ENCODE measurements at places on chromosomes 5 and 9. TPM values are rescaled to one million over a fixed set of nuclear protein-coding genes. Genes with fewer than 3 reads are reported as not detected.

DNA sequence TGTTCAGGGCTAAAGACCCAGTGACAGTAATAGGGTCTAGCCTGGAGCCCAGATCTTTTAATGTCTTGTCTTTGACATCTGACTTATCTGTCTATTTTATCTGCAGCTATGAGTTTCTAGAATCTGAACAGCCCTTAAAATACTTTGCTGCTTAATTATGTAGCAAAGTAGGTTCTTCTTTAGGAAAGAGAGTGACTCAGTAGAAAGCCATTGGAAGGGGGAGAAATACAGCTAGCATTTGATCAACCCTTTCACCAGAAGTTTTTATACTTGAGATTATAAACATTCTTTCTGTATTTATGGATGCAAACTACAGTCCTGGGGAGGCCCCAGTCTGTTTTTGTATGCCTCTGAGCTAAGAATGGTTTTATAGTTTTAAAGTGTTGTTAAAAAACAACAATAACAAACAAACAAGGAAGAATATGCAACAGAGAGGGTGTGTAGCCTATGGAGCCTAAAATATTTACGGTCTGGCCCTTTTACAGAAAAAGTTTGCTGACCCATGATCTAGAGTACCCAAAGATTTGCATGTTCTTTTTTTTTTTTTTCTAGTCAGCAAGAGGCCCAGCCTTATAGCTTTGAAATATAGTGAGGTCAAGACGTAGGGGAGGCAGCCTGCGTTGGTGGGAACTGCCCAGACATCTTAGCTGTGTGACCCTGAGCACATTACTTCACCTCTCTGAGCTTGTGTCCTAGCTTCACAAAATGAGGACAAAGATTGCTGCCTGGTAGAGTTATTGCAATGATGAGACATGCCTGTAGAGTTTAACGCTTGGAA is 9.7 kb downstream of the GSN start:
- no peak for DNase-seq

DNA sequence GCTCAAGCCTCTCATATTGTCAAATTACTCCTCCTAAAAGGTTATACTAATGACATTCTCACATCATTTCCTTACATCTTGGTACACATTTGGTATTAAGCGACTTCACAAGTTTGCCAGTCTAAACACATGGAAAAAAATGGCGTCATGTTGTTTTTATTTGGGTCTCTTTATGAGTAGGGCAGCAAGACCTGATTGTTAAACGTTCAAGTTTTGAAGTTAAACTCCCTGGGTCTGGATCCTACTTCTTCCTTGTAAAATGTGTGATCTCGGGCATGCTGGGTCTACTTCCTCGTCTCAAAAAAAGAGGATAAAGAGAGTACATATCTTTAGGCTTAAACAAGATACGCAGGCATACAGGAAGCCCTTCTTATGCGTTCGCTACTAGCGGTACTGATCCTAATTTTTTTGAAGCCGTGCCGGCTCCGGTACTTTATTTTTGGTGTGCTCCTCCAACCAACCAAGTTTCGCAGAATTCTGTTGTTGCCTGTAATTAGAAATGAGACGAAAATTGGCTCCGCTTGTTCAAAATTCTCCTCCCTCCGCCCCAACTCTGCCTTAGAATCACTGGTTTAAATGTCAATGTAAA is 596 bp upstream of the CDC37L1 start:
- DNase-seq: no peak

DNA sequence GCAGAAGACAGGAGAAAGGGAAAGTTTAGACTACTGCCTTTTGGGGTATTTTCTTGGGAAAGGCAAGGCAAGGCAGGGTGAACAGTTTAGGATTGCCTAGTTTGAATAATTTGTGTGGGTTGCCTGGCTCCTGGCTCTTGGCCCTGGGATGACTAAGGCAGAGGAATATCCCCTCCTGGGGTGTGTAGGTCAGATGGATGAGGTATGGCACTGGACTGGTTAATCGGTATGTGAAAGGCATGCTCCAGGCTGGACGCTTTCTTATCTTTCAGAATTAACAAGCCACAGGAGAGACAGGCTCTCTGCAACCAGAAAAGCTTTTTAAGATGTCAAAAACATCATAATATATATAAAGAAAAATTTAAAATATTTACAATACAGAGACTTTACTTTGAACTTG is 58.6 kb downstream of the STARD4 start:
- no peak for DNase-seq

- no peak for DNase-seq
Observed at GRCh38 chr5:13945271-13945670, 783 bp upstream of the DNAH5 start.

DNA sequence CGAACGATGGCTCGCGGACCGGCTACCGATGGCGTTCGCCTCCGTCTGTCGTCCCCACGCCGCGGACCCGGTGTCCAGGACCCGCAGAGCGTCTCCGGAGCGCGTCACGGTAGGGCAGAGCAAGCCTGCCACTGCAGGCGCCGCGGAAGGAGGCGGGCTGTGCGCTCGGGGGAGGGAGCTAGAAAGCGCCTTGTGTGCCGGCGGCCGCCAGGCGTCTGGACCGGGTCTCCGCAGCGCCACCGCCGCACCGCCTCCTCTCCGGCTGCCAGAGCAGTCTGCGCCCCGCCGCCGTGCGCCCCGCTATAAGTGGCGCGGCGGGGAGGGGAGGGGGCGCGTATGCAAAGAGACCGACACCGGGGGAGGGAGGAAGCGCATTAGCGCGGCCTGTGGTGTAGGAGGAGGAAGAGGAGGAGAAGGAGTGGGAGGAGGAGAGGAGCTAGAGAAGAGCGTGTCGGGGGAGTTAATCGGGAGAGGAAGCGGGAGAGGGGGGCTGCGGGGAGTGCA is at the start of gene ENC1:
ENC1 (minus strand) TSS at position 279 of the 504 bp plus-strand sequence. CDS start 4,243 bp downstream, outside the sequence.
- peak; percentile 90 for DNase-seq

DNA sequence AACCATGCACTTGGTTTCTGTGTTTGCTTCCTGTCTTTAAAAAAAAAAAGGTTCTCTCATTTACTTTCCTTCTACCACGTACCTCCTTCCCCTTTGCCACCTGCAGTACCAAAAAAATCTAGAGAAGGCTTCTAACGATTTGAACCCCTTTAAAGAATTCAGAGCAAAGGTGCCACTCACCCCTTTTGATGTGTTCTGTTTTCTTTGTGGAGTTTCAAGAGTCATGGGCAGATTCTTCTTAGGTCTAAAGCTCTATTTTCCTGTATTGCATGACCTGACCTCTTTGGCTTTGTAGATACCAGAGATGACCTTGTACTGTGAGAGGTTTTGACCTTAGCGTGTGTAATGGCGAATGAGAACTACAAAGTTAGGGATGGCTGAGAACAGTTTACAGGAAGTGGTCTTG is 29.0 kb downstream of the TXNDC8 start:
- no peak for DNase-seq

GRCh38 chr9:33467526-33467925 is 6.2 kb downstream of the NOL6 start:
- DNase-seq: no peak

DNA sequence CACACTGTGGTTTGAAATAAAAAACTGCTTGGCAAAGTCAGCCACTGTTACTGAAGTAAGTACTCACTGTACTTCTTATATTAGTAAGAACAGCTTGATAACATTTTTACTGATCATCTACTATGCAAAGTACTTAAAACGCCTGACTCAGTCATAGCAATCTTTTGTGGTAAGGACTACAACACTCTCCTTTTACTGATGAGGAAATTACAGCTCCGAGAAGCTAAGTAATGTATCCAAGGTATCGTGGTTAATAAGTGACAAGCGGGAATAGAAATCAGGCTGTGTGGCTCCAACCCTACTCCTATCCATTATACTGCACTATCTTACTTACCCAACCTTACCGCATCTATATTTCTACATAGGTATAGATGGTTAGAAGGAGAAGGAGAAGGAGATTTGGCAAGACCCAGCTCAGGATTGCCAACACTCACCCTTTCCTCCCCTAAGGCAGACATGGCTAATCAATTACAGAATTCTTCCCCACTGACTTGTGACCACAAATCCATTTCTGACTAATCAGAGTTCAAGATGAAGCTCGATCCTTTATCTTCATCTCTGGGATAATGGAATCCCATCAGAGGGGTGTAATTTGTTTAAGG is 281.4 kb downstream of the SPOCK1 start:
- no peak for DNase-seq

DNA sequence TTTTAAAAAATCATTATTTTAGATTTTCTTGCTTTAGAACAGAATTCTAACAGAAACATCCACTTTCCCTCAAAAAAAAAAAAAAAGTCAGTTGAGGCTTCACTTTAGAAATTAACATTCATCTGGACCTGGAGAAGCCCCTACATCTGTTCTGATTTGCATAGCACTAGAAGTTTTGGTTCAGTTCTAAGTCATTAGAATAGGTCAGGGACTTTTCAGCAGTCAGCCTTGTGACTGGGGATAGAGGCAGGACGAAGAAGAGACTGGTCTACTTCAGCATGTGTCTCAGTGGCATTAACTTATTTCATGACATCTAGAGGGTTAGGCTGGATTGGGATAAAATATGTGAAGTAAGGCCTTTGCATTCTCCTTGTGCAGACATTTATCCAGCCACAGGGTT is 215.8 kb upstream of the DAB2 start:
- no peak for DNase-seq

DNA sequence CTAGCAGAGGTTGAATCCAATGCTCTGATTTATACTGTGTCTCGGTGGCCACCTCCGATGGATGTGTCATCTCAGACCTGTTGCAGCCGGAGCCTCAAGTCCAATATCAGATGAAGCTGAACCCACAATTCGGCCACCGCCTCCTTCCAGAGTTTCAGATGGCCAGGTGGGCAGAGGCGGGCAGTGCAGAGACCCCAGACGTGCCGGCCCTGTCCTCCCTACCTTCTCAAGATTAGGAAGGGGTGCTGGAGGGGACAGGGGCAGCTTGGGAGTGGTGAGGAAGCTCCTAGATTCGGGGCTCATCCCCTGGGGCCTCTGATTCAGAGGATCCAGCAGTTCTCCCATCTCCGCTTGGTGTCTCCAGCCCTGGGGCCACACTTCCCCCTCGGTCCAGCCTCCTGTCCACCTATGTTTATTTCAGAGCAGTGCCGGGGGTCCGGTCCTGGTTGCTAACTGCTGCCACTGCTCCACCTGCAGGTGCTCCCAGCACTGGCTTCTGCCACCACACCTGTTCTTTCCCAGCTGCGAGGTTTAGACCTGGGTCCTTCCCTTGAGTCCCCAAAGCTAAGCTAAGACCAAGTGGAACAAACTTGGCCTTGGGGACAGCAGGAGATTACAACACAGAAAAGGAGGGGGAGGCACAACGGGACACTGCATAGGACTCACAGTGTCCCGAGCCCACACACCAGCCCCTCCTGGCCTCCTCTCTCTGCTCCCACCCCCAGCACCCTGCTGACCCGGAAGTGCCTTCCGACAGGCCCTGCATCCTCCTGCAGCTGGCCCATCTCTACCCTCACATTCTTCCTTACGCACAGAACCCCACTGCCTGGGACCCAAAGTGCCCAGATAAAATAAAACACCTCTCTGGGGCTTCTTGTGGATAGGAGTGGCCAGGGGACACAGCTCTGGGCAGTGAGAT is 81.6 kb downstream of the NTNG2 start:
- DNase-seq: no peak

DNA sequence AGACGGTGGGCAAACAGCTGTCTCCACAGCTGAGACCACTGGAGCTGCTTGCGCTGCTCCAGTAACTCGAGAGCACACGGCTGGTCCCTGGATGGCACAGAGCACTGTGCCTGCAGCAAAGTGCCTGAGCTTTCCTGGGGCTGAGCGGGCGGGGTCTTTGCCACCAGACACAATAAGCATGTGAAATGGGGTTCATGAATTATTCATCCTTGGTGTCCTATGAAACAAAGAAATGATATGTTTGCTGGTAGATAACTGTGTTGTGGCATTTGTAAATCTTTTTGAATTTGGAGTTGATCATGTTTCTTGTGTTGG is 151.7 kb upstream of the MPDZ start:
- no peak for DNase-seq

DNA sequence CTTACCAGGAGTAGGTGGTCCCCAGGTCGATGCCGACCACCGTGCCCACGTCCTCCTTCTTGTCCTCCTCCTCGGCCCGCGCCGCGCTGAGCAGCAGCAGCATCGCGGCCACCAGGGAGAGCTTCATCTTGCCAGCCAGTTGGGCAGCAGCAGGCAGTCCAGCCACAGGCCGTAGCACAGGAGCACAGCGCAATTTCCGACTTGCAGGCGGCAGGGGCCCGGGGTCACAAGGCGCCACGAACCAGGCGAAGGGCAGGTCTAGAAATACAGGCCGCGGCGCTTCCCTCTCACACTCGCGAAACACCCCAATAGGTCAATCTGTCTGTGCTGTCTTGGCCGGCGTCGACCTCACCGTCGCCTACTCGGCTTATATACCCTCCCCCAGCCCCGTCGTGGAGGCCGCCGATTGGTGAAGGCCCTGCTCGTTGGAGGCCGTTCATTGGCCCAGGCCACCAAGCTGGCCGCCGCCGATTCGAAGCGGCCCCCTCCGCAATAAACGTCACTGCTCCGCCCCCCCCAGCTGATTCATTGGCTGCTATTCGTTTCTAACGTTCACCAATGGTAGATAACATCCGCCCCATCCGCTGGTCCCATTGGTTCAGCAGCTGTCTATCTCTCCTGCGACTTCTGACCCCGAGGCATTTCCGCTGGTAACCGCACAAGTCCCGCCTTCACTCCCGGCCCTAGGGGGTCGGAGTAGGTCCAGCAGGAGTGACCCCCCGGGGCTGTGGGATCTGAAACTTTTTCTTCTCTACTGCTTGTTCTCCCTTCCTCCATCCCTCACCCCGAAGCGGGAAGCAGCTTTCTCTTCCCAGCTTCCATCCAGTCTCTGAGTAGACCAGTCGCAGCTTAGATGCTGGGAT is at the start of gene HSPA5:
HSPA5 (minus strand) TSS at position 344 of the 863 bp plus-strand sequence; CDS start at position 127, 217 bp downstream.
- peak; percentile 100 for DNase-seq

GRCh38 chr5:59503220-59503619 is 390.3 kb downstream of the PDE4D start:
- DNase-seq: no peak

DNA sequence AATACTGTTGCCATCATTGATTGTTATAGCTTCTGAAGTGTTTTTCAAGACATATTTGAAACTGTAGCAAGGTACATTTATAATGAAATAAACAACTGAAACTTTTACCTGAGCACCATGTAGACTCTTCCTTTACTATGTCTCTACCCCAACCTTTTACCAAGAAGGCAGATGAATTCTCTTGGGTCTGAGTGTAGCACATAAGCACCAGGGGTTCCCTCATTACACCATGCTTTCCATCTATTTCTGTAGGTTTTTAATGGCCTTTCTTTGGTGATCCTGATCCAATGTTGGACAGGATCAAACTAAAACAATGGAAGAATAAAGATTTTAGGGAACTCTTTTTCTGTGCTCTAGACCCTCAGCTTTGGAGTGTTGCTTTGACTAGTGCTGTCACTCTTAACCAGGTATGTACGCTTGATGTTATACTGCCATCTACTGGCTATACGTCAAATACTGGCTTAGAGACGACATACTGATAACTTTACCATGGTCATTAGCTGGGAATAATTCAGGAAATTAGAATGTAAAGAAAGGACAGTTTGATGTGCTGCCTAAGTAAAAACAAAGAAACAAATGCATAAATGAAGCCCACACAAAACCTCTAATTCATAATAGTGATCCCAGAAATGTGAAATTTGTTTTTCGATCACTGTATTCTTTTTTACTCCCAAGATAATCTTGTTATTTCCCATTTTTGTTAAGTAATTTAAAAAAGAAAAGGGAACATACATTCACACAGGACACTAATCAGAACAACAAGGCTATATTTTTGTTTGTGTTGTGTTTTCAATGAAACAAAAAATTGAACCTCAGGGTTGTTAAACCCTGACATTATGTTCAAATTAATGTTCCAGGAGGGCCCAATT is 30.7 kb downstream of the IFNW1 start:
- DNase-seq: no peak

The TMOD1 gene
- 3.8 TPM for total RNA-seq

The GPX8 gene
- 5.8 TPM for total RNA-seq

The MACROH2A1 gene
- 221 TPM for total RNA-seq

The LCN2 gene
- 6.0 TPM for total RNA-seq

The ADRB2 gene
- total RNA-seq: 68.8 TPM

The CDC42SE2 gene
- 33.5 TPM for total RNA-seq

The BHMT2 gene
- total RNA-seq: 0.30 TPM

Measured in suprapubic skin (tissue), 4 donors.